ENCODE measurements at places on chromosomes 7 and 10.
A peak's percentile ranks its signal among the peaks of the same experiment; 100 is the strongest.

- DNase-seq, result no peak
These were observed 7.1 kb downstream of the CPVL start for GRCh38 chr7:29139191-29139590.

GRCh38 chr10:14123139-14123538 is 207.6 kb downstream of the FRMD4A start:
- DNase-seq, result no peak

DNA sequence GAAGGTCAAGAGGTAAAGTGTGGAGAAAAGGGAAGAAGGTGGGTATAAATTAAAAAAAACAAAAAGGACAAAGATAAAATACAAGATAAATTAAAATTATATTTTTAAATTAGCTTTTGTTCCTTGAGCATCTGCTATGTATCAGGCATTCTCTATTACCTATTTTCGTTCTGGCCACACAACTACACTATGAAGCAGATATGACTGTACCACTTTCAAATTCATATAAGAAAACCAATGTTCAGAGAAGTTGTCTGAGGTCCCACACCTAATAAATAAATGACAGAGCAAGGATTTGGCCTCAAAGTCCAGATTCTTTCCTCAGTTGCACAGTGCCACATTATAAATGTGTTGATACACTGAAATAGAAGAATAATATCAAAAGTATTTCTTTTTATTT is 103.8 kb upstream of the PCDH15 start:
- no peak for DNase-seq

DNA sequence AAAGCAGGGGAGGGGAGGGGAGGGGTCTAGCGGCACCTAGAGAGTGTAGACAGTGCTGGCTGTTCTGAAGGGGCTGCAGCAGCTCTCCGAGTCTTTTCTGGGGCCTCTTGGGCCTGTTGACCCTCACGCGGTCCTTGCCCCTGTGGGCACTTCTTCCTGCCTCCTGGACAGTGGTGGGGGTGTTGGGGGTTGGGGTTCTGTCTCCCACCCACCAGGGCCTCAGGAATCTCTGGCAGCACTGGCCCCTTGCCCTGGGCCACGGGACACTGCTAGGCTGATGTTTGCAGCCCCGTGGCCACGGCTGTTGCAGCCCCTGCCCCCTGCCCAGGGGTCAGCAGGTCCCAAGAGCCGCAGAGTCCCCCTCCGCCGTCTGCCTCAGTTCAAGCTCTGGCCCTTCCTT is 68.9 kb upstream of the INPP5A start:
- no peak for DNase-seq

GRCh38 chr10:74822101-74822500 is 4.3 kb upstream of the KAT6B start:
- no peak for DNase-seq

GRCh38 chr7:38052786-38053185 is 125.3 kb upstream of the STARD3NL start:
- no peak for DNase-seq

- peak; percentile 45 for DNase-seq
These were observed 239.1 kb downstream of the ZMYND11 start for GRCh38 chr10:374354-374753.

GRCh38 chr10:112215342-112215774 is 31.8 kb upstream of the GPAM start:
- no peak for DNase-seq

DNA sequence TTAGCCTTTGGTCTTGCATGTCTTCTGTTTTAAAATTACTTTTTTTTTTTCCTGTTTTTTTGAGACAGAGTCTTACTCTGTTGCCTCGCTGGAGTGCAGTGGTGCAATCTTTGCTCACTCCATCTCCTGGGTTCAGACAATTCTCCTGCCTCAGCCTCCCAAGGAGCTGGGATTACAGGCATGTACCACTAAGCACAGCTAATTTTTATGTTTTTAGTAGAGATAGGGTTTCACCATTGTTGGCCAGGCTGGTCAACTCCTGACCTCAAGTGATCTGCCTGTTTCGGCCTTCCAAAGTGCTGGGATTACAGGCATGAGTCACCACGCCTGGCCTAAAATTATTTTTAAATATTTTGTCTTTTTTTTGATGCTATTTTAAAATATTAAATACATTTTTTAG is 38.5 kb downstream of the MLLT10 start:
- DNase-seq, result no peak

DNA sequence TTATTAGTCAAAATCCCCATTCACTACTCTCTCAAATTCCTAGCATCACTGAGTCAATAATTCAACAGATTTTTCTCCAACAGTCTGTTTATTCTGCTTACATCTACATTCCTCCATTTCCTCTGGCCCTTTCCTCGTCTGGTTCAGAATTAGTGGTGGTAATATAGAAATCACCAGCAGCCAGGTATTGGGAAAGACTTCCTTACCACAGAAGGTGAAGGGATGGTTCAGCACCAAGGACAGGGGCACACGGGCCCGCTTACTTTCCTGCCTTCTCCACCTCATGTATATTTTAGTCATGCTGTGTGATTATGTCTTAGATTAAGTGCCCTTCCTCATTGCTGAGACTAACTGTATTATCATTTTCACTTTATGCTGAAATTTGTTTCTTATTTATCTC is 70.4 kb upstream of the APBB1IP start:
- DNase-seq, result no peak

DNA sequence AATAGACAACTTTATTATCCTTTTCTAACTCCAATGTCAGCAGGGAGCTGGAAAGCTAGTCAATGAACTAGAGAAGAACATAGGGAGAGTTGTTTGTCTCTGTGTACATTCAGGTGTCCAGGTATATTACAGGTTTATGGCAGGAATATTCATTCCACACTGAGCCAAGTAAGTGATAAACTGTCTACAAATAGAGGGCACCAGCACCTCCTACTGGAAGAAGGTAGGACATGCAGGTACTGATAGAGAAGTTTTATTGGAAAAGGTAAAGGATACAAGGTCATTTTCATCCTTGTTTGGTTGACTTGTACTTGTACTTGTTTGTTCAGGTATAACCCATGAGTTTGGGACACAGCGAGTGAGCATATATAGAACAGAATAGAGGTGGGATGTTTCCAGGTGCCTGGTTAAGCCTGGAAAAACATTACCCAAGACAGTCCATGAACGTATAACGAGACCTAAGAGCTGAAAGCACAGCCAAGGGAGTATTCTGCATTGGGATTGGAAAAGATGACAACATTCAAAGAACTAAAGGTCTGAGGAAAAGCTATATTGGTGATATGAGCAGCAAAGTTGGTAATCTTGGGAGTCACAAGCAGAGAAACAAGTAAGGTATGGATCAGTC is 61.4 kb upstream of the PPP1R3C start:
- no peak for DNase-seq

GRCh38 chr7:70047384-70047783 is 449.1 kb downstream of the AUTS2 start:
- DNase-seq, result no peak

DNA sequence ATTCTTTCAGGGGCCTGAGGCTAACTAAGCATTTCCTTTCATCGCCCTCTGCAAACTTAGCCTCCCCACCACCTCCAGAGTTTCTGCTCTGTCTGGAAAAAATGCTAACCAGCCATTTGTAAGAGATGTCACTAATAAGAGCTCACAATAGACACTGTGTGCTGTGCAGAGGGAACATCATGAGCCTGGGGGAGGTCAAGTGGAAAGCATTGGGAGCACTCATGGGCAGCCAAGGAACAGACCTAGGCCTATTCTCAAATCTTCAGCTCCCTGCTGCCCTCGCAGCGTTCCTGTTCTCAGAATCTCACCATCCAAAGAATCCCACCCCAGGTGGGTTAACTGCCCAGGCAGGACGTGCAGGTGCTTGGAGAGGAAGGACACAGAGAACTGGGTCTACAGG is 27.1 kb upstream of the GPAM start:
- DNase-seq, result no peak

GRCh38 chr10:106898446-106898845 is 266.1 kb downstream of the SORCS1 start:
- DNase-seq, result no peak

DNA sequence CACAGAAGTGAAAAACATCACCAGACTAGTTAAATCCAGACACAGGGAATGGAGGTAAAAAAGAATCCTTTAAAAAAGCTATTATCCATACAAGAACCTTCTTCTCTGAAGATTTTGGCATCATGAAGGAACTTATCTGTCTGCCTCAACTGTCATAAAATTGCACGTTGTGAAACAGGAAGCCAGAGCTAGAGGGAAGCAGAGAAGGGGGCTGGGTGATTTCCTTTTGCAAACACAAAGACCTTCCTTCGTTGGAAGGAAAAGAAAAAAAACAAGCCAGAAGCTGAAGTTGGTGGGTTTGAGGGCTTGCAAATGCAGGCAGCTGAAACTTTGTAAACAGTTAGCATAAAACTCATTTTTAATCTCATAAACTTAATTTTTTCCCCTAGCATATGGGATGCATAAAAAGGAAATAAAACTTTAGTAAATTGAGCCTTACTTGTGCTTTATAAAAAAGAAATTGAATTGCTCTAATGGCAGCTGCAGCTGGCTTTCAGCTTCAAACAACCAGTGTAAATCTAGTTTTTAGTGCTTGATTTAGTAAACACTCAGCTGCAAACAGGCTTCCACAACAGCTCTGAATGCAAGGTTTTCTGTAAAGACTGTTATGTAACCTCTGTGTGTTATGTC is 101.6 kb downstream of the OTUD1 start:
- no peak for DNase-seq

GRCh38 chr7:103765901-103766300 is 223.6 kb downstream of the RELN start:
- no peak for DNase-seq

- DNase-seq, result no peak
These were observed 165.2 kb downstream of the PTEN start for GRCh38 chr10:88028654-88029053.

GRCh38 chr7:105497016-105497415 is 25.1 kb downstream of the PUS7 start:
- no peak for DNase-seq

DNA sequence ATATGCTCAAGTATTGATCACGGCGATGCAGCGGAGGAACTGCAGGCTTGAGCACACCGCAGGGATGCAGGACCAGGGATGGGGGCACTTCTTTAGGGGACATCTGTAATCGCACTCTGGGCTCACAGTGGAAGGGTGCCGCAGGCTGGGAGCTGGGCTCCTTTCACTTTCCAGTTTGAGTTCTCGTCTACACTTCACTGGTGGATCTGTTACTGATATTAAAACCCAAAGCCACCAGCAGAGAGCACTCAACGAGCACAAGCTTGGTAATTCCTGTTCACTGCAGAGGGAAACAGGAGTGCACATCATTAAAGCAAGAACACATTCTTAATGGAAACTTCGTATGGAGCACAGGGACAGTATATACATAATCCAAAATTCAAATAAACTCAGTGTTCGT is 91.3 kb downstream of the PARD3 start:
- no peak for DNase-seq

- no peak for DNase-seq
These were observed 76.2 kb upstream of the PPP2R2D start for GRCh38 chr10:131824371-131825149.

DNA sequence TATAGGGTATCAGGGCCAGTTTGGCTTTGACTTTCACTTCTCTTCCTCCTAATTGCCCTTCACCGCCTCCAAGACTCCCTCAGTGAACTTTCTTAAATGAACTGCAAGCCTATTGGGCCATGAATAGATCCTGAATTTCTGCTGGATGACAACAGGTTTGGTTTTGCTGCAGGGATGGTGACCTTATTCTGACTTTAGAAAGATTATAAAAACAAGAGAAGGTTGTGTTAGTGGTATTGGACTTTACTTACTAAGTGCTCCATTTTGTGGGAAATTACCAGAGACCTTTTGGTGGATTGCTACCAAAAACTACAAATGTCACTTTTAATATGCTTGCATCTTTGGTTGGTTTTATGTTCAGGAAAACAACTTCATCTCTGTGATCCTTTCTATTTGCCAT is 11.5 kb upstream of the LIPA start:
- no peak for DNase-seq

GRCh38 chr7:55174856-55175255 is 156.0 kb downstream of the EGFR start:
- no peak for DNase-seq

DNA sequence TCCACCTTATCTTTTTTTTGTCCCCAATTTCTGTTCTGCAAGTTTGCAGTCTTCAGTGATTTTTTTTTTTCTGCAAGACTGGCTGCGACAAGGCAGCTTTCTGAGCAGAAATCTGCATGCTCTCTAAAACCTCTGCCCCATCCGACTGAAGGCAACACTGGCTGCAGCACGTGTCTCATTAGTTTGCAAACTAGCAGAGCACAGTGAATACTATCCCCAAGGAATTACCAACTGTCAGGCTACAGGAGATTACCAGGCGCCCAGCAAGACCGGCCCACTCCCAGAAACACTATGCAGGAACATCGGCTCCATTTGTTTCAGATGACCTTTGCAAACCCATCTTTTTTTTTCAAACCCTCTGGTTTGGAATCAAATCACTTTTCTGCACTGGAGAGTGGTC is 538.8 kb downstream of the SORCS1 start:
- no peak for DNase-seq

DNA sequence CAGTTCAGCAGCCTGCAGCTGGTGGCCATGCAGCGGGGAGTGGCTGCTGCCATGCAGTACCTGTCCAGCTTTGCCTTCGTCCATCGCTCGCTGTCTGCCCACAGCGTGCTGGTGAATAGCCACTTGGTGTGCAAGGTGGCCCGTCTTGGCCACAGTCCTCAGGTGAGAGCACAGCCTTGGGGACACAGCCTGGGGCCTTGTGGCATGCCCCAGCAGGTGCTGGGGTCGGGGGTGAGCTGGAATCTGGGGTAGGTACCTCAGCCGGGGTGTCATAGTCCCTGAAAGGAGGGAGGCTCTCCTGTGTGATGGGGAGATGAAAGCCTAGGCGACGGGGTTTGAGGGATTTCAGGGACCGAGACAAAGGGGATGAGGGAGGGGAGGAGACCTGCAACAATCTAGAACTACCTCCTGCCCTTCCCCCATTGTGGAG is 14.1 kb downstream of the EPHB6 start:
- no peak for DNase-seq

GRCh38 chr10:129416956-129417765 is 49.9 kb upstream of the MGMT start:
- no peak for DNase-seq

- DNase-seq, result no peak
These were observed 480 bp downstream of the MNX1 start for GRCh38 chr7:157009778-157010587.

DNA sequence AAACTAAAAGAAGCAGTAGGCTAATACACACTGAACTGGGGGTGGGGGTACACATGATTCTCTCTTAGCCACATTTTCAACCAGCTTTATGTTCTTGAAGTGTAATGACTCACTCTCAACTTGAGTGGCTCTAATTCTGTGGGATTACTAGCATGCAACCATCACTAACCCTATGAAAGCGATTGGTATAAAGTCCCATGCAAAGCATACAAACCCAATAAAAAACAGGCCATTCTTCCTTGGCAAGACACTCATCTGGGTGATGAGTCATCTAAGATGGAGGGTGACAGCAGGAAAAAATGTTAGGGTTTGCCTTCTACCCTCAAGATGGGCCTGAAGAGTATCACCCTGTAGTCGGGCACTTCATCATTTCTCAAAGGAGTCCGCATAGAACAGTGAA is 14.9 kb upstream of the PON3 start:
- DNase-seq, result no peak

All from cerebellar nuclear complex (tissue), 1 donor.